ENCODE measurements at places on chromosomes 7 and 10.

- no peak for DNase-seq
Measured at GRCh38 chr7:111740942-111741341, 178.7 kb upstream of the IMMP2L start.

- DNase-seq: no peak
Measured at GRCh38 chr7:674454-675410, 51.8 kb upstream of the DNAAF5 start.

GRCh38 chr7:32115831-32116230 is 45.6 kb upstream of the PDE1C start:
- no peak for DNase-seq

GRCh38 chr10:79940431-79940830 is 8.5 kb downstream of the SFTPD start:
- DNase-seq: no peak

All from CD4-positive, alpha-beta T cell treated with Interleukin-15 for 4 hours (primary cell).